Frontal cortex (tissue), 4 donors: ENCODE measurements at places on chromosomes 11 and 22.
A peak's percentile ranks its signal among the peaks of the same experiment; 100 is the strongest.

DNA sequence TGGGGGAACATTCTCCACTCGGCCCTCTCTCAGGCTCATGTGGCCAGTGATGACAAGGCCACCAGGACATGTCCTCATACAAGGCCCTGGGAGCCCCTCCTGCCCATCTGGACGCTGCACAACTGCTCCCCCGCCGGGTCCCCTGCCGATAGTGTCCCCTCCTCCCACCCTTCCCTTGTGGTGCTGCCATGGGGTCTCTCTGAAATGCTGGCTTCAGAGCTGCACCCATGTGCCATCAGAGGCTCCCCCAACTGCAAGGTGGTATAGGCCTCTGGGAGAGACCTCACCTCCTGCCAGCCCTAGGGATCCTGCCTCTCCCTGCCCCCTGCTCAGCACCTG is 113.0 kb downstream of the KCNQ1OT1 start:
- DNase-seq: peak; percentile 2

DNA sequence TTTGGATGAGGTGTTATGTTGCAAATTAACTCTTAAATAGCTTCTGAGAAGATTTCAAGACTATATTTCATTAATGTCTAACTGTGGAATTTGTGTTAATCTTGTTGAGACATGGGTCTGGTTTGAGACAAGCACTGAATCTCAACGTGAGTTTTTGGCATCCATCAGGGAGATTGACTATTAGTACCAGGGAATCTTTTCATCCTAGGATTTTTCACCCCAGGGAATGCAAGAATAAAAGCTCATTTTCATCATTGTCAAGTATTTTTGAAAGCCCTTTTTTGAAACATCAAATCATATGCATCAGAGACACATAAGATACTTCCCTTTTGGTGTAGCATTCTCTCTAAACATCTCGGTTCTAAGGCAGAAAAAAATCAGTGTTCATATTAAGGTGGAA is 19.5 kb downstream of the OR5T2 start:
- DNase-seq: no peak

DNA sequence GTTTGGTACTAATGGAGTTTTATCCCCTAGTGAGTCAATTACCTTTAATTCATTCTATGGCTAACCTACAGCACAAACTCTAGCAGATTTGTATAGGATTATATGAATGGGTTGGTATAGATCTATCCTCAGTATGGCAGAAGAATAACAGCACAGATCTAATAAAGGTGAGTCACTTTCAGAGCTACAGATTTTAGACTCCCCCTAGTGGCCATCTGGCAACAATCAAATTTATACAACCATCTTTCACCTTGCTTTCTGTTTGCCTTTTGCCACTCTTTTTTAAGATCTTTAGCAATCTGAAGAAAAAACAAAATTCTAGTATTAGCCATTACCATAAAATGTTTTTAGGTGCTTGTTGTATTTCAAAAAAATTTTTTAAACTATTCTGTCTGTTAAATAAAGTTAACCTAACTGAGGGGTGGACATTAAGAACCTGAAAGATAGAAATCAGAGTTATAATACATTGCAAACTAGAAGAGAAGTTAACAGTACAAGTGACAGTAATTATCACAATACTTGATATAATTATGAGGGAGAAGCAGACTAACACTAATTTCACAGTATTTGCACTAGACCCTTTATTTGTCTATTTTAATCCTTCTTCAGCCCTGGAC is 25.8 kb downstream of the DDIAS start:
- peak; percentile 45 for DNase-seq

DNA sequence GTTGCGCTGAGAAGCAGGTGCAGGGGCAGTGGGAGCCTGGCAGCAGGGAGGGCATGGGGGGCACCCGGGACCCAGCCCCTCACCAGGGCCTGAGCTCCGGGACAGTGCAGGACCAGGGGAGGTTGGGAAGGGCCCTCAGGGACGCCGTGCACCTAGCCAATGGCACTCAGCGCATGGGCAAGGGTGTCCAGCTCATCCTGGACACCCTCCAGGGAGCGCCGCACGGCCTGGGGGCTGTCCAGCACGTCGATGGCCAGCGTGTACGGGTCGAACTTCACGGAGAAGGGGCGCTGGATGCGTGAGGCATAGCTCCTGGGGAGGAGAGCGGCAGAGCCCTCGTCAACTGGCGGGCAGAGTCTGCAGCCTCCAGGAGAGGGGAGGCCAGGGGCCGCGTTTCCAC is 3.1 kb upstream of the INS start:
- no peak for DNase-seq
